ENCODE measurements at places on chromosomes 5 and 9.

DNA sequence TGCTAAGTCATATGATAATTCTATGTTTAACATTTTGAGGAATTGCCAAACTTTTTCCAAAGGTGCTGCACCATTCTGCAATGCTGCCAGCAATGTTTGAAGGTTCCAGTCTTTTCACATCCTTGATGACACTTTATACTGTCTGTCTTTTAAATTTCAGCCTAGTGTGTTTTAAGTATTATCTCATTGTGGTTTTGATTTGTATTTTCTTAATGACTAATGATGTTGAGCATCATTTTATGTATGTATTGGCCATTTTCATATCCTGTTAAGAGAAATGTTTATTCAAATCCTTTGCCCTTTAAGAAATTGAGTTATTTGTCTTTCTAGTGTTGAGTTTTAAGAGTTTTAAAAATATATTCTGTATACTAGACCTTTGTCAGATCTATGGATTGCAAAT, 5.0 kb upstream of the TEX48 start:
- no peak for DNase-seq

GRCh38 chr5:137015540-137016116, 483.5 kb downstream of the SPOCK1 start:
- no peak for DNase-seq

DNA sequence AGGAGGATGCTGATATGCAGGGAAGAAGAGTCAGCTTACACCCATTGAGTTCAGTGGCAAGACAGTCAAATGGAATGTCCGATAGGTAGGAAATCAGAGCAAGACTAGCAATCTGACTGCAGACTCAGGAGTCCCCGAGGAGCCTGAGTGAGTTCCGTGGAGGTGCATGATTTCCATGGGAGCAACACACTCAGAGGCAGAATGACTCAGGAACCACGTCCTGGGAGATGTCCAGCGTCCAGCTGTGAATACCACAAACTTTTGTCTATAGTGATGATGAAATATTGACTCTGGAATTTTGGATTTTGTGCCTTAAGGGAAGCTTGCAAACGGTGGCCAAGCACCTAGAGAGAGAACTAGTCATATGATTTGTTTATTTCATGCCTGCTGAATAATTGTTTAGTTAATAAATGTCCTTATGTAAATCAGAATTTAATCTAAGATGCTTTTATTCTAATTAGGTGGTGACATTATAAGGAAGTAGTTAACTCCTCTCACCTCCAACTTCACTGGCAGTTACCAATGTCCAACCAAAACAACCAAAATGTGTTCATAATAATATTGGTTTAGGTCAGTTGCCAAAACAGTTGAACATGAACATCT, 100.4 kb downstream of the PDE4D start:
- DNase-seq: no peak

DNA sequence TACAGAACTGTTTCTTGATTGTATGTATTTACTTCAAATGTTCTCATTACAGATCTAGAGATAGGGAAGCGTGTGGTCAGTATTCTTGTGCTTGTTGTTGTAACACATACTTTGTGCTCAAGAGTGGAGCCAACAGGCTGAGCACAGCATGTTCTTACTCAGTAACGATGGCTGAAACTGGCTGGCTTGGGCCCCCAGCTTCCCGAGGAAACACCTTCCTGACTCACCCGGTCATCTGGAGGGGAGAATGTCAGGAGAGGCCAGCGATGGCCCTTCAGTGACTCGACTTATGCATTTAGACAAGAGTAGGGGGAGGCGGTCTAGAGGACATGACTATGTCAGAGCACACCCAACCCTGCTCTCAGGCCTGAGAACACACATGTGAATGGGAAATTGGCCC, 25.6 kb downstream of the ZNF474 start:
- no peak for DNase-seq

GRCh38 chr5:74576941-74577456, 63.5 kb downstream of the ENC1 start:
- no peak for DNase-seq

DNA sequence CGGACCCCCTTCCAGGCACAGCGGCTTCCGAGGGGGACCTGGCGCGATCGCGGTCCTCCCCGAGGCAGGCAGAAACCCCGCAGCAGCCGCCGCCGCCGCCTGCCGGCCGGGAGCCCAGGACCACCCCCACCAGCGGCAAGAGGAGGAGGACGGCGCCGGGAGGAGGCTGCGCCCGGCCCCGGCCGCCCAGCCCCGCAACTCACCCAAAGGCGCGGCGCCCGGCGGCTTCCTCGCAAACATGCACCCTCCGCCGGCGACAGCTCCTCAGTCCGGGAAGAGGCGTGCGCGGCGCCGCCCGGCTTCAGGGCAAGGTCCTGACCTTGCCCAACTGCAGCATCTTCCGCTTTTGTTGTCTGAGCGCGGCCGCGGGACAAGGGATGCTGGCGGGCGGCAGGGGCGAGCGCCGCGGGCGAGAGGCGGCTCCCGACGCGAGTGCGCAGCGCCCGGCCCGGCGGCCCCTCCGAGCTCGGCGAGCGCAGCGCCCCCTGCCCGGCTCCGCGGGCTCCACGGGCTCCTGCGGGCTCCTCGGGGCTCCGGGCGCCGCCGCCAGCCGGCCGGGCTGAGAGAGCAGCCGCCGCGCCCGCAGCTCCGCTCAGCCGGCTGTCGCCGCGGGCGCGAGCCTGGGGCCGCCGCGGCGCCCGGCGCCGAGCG, 507 bp downstream of the CTNND2 start:
- no peak for DNase-seq

- DNase-seq: no peak
Measured at GRCh38 chr5:148070621-148071020, 6.8 kb downstream of the SPINK5 start.

DNA sequence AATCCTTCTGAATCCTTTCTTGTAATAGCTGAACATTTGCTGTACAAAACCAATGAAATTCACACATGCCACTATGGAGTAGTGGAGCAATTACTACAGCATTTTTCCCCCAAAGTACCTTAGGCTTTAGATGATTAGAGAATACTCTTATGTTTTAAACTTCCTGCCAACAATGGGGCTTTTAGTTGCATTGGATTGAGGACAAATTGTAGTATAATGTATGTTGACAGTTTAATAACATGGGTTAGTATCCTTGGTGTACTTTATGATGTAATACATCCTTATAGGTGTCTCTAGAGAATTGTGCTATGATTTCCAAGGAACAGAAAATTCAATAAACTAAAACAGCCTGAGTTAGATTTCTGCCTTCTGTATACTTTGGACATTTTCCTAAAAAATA, 422.7 kb upstream of the GRAMD2B start:
- no peak for DNase-seq

DNA sequence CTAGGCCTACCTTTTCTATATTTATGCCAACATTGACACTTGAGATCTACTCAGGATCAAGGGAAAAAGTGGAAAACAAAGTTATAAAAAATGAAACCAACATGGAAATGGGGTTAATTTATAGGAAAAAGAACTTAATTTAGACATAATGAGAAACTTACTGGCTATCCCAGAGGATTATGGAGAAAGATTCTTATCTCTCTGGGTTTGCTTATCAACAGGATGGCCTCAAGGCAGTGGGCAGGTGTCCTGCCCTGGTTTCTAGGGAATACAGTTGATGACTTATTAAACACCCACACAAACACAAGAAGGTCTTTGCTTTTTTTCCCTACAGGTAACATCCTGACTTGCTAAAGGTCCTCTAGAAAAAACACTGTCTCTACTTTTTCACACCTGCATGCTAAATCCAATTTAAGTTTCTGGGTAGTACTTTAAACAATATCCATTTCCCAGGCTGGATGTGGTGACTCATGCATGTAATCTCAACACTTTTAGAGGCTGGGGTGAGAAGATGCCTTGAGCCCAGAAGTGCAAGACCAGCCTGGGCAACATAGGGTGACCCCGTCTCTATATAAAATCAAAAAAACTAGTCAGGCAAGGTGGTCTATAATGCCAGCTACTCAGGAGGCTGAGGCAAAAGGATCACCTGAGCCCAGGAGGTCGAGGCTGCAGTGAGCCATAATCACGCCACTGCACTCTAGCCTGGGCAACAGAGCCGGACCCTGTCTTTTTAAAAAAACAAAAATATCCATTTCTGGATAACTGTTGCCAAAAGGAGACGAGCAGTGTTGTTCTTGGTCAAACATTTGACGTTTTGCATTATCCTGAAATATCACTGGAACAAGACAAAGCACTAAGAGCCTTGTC, 6.6 kb upstream of the ZNF608 start:
- DNase-seq: no peak

GRCh38 chr5:143652108-143652700, 159.8 kb upstream of the HMHB1 start:
- no peak for DNase-seq

DNA sequence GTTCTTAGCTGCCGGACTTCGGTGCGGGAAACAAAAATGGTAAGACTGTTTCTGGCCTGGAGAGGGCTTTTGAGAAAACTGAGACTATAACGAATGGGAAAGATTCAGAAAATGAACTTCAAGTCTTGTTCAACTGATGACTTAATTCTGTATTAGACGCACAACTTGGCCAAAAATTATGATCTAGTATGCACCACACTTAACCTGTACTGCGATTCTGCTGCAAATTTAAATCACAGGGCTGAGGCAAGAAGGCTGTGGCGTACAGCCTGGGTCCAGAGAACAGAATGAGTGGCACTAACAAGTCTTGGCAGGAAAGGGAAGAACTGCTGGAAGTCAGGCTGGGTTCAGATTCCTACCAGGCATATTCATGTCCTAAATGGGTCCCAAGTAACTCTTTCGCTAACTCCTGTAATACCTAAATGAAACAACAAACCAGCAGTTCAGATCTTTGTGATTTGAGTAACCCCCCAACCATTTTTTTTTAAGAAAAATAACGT, 781 bp upstream of the COL23A1 start:
- no peak for DNase-seq

DNA sequence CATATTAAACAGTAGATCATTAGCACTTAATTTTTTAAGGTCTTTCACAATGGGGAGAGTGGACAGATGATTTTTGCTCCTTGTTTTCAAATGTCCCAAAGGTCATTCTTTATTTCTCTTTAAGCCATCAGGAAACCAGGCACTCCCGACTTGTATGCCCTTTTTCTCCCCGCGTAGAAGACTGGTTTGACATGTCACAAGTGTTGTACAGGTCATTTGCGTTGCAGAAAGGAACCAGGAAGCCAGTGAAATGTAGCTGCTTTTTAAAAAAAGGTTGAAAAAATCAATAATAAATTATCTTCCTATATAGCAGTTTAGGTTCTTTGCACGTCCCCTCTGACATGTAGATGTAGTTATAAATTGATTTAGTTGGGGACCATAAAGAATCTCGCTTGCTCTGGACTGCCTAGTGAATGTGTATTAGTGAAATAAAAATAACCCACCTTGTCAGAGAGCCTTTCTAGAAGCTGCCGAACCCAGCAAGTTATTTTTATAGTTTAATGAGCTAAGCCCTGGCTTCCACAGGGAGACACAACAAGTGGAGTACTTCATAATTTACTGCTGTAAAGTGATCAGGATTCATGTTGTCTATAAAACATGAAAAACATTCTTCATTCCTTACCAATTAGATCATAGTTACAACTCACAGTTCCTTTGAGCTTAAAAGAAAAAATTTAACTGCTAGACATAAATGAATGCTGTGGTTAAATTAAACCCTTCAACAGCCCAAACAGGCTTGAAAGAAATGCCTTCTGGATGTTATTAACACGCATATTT, 404.6 kb downstream of the CSNK1G3 start:
- DNase-seq: no peak
